ENCODE measurements at places on chromosomes 7 and 10.

DNA sequence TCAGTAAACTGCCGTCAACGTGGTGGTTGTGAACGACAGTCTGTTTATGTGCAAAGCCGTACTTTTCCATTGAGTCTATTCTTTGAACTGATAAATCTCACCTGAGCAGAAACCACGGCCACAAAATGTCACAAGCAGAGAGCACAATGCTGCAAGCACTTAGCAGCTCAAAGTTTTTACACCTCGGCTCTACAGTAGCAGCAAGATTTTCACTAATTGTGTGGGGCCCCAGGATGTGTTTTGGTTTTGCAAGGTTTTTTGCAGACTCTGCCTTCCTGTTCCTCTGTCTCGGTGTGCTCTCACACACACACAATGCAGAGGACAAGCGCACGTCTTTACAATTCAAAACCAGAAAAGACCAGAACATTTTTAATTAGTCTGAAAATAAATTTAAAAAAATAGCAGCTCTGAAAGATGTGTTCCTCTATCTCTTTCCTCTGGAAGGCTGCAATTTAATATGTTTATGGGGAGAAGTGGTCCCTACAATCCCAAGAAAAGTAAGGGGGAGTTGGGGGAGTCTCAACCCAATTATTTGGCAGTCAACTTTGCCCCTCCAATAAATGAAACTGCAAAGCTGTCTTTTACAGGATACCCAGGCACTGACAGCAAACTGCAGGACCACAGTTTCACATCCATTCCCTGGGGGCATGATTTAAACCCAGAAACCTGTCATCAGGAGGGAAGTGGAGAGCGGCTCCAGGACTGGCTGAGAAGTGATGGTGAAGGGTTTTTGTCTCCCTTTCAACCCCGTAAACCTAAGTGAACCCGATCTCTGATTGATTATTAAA is 73.8 kb upstream of the SFMBT2 start:
- DNase-seq, result no peak

- no peak for DNase-seq
These were observed 39.5 kb downstream of the PPP1R3C start for GRCh38 chr10:91593366-91593765.

DNA sequence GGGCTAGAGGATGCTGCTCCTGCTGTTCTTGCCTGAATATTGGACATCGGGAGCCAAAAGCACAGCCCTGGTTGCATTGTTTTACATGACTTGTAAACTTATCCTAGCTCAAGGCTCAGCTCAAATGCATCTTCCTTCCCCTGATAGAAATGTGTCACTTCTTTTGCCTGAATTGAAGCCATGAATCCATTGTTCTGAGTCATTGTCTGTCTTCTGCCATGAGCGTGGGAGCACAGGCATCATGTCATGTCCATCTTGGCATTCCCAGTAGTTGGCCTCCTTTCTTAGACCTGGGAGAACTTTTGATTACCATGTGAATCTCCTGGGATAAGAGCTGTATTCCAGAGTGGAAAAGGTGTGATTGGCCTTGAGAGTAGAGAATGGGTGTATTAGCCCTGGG is 54.1 kb upstream of the OPN4 start:
- DNase-seq, result no peak

- DNase-seq, result no peak
These were observed 730.8 kb downstream of the SUGCT start for GRCh38 chr7:40865441-40866233.

- DNase-seq, result no peak
These were observed 433 bp upstream of the STARD3NL start for GRCh38 chr7:38177621-38178003.

GRCh38 chr7:80392229-80393169 is 119.4 kb downstream of the GNAT3 start:
- peak; percentile 66 for DNase-seq

GRCh38 chr10:118840071-118840775 is 85.5 kb upstream of the CACUL1 start:
- no peak for DNase-seq

Measured in tongue (tissue), 3 donors.